GM12864 (cell line): ENCODE measurements at places on chromosomes 1 and 21.

GRCh38 chr1:150164779-150165178 is 15.1 kb downstream of the PLEKHO1 start:
- DNase-seq: no peak

- DNase-seq: no peak
Measured at GRCh38 chr21:25412100-25412499, 195.2 kb downstream of the MRPL39 start.

DNA sequence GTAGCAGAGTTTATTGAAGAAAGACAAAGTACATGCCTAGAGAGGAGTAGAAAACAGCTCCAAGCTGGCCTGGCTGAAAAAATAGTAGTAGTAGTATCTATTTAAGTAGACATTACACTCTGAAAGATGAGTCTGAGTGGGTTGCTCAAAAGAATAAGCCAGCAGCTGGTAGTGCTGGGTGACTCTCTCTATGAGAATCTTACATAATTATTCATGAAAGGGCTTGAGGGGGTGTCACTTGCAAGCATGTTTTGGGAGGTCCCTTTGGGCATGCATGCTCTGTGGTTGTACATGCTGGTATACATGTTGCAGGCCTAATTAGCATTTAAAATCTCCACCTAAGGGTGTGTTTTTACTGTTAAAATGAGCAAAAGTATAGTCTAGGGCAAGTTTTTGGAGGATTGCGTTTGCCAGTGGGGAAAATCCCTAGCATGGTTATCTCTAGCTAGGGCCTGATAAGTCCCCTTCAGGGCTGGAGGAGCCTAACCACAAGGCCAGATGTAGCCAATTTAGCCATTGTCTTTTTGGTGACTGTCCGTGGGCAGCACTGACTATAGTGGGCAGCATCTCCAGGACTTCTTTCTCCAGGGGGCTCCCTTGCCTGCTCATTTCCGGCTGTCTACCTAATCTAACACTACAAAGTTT is 11.0 kb upstream of the FCGR2A start:
- no peak for DNase-seq

- no peak for DNase-seq
Measured at GRCh38 chr1:4696161-4696745, 41.8 kb downstream of the AJAP1 start.

DNA sequence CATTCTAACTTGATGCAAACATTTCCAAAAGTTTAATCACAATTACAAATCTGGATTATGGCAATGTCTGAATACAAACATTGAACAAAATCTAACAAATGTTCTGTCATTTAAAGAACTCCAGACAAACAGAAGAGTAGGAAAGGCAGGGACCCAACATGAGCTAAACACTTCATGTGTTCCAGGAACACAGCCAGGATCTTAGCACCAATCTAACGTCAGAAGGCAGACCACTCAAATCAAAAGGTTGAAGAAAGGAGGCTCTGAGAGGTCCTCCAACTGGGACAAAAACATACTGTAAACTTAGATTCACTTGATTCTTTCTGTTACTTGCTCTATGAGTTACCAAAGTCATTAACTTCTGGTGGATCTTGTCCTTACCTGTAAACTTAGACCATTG is 374.0 kb downstream of the NEGR1 start:
- no peak for DNase-seq

- DNase-seq: no peak
Measured at GRCh38 chr1:193309936-193310475, 123.6 kb upstream of the B3GALT2 start.

DNA sequence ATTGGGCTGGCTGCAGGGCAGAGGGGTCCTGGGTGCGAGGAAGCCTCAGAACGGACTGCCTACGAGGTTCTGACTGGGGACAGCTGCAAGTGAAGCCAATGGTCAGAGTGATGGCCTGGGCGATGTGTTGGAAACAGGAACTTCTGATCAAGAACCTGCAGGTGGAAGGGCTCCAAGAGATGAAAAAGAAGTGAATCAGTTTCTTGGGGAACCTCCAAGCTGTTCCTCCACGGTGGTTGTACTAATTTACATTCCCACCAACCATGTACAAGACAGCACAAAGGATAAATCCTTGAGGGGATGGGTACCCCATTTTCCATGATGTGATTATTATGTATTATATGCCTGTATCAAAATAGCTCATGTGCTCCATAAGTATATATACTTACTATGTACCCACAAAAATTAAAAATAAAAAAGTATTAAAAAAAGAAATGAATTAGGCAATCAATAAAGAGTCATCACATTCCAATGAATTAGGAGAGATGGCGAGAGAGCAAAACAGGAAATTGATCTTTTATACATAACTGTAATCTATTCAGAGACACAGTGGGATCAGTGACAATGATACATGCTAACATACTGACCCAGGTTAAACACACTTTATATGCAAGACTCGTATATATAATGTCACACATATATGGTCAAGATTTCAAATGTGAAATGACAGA is 58.1 kb downstream of the PTPN14 start:
- no peak for DNase-seq

DNA sequence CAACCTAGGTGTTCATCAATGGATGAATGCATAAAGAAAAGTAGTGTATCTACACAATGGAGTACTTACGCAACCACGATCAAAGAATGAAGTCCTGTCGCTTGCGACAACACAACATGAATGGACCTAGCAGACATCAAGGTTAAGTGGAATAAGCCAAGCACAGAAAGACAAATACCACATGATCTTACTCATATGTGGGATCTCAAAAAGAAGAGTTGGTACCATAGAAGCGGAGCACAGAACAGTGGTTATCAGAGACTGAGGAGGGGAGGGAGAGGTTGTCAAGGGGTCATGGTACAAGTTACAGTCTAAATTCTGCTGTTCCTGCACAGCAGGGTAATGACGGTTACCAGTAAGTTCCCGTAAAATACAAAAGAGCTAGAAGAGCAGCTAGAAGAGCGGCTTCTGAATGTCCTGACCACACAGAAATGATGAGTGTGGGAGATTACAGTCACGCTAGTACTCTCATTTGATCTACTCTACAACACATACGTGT is 36.7 kb downstream of the NPHP4 start:
- no peak for DNase-seq

GRCh38 chr1:27074175-27074780 is 61.6 kb upstream of the TENT5B start:
- DNase-seq: no peak

DNA sequence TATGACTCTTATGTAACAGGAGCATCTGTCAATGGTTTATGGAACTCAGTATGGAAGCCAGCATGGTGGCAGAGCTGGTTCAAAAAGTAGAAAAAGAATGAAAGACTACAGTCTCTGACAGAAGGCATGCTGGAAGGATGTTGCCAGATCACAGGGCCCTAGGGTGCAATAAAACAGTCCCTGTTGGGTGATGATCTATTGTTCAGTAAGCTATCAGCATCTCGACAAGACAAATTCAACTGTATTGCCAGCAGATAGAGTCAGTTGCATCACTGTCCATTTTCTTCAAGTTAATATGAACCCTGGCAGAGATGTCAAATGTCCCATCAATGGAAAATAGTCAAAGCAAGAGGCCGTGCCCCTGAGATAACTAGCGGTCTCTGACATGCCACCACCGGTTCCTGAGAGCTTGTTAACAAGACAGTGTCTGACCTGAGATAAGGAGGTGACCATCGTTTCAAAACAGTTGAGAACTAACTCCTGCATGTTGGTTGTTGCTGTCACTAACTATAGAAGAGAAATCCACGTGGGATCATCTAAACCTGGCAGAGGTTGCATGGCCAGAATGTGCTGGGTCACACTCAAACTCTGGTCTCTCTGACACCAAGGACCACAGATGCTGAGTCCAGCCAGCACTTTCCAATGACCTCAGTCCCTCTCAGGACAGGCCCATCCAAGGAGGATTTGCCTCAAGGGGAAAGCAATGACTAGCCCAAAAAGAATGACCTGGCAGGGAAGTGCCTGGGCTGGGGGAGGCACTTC is 125.9 kb downstream of the RIPK4 start:
- no peak for DNase-seq

DNA sequence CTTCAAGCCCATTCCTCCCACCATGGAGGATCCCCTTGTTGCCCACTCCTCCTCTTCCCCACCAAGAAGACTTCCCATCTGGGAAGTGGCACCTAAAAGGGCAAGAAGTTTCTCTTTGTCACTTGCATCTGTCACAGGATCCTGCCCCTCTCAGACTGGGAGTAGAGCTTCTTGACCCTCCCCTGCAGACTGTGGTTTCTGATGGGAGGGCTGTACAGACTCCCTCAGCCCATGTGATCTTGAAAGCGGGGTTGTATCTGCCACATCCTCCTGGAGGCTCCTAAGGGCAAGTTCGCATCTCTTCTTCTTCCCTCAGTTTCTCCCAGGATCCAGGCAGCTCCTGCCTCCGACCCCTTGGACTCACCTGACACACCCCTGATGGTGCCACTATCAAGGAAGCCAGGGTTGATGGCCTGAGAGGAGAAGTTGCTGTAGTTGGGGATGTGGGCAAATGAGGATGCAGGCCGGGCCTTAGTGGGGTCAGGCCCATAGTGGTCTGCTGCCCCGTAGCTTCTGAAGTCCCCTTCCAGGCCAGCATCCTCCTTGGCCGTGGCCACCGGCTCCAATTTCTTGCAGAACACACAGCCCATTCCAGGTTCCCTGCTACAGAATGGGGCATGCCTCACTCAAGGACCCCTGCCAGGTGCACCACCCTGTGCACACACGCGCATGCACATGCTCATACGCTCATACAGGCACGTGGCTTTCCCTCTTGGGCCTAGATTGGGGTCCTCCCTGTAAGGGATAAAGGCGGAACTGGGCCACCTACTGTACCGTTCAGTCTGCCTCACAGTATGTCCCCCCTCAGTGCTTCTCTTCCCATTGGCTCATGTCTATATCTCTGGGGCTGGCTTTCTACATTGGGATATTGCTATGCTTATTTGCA is 11.4 kb downstream of the FGR start:
- DNase-seq: no peak

DNA sequence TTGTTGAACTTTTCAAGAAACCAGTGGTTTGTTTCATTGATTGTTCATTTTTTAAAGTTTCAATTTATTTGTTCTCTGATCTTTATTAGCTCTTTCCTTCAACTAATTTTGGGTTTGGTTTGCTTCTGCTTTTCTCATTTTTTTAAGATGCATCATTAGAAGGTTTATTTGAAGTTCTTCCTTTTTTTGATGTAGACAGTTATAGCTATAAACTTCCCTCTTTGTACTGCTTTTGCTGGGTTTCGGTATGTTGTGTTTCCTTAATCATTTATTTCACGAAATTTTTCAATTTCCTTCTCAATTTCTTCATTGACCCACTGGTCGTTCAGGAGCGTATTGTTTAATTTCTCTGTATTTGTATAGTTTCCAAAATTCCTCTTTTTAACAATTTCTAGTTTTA is 133.3 kb upstream of the GPR52 start:
- DNase-seq: no peak

- DNase-seq: no peak
Measured at GRCh38 chr21:42347601-42348327, 3.0 kb downstream of the TFF2 start.

DNA sequence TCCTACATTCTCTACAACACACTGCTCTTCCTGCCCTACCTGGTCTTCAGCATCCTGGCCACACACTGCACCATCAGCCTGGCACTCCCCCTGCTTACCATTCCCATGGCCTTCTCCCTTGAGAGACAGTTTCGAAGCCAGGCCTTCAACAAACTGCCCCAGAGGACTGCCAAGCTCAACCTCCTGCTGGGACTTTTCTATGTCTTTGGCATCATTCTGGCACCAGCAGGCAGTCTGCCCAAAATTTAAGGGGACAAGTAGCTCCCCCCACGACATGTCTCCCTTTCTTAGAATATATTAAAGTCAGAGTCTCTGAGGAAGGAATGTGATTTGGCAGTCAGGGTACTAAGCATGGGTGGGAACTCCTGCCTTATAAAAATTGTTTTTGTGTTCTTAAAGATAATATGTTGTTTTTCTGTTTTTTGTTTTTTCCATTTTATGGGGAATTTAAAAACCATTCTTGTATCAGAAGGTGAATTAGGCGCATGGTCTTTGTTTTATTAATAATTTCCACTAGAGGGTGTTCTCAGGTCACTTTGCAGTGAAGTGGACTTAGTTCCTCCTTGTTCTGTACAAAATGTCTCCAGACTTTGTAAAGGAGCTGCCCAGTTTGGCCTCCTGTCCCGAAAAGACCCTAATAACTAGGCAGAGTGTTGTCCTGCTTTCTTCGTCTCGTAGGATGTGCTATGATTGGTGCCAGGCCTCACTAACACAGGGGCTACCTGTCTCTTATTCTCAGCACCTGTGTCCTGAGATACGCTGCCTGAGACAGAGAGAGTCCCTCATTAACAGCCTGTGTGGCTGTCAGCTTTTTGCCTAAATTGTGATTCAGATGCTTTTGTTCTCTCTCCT is 13.1 kb downstream of the UBIAD1 start:
- DNase-seq: no peak

DNA sequence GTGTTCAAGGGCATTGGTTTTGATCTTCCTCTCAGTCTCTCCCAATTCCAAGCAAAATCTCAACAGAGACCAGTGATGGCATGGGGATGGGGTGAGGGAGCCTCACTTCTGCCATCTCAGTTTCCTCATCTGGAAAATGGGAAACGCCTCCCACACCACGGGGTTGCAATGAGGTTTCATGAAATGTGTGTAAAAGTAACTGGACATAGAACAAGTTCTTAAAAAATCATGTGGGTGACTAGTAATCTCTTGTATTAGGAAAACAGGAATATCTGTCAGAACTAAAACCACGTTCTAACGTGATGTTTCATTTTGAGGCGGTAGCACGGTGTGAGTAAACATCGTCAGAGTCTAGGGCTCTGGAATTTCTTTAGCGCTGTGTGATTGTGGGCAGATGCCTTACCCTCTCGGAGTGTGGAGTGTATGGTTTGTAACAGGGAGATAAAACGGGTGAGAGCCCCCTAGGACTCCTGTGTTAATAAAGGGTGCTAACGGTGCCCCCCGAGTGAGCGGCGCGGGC is 55.5 kb upstream of the DNAJC6 start:
- no peak for DNase-seq
